Right lobe of liver (tissue), 6 donors: ENCODE measurements at places on chromosomes 6 and 20. TPM values are rescaled to one million over a fixed set of nuclear protein-coding genes. Genes with fewer than 3 reads are reported as not detected.

DNA sequence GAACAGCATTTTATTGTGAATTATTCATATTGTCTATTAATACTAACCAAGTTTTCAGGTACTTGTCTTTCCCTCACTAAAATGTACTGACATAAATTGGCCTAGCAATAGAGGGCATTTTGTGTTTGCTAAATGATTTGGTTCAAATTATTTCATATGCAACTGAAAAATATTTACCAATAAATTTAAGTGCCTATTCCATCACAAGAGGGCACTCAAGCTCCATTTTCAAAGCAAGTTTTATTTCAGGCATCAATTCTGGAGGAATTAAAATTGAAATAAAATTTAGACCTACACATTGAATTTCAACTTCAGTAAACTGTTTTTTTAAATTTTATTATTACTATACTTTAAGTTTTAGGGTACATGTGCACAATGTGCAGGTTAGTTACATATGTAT lies 114.3 kb upstream of the SYNCRIP start:
- DNase-seq: no peak

DNA sequence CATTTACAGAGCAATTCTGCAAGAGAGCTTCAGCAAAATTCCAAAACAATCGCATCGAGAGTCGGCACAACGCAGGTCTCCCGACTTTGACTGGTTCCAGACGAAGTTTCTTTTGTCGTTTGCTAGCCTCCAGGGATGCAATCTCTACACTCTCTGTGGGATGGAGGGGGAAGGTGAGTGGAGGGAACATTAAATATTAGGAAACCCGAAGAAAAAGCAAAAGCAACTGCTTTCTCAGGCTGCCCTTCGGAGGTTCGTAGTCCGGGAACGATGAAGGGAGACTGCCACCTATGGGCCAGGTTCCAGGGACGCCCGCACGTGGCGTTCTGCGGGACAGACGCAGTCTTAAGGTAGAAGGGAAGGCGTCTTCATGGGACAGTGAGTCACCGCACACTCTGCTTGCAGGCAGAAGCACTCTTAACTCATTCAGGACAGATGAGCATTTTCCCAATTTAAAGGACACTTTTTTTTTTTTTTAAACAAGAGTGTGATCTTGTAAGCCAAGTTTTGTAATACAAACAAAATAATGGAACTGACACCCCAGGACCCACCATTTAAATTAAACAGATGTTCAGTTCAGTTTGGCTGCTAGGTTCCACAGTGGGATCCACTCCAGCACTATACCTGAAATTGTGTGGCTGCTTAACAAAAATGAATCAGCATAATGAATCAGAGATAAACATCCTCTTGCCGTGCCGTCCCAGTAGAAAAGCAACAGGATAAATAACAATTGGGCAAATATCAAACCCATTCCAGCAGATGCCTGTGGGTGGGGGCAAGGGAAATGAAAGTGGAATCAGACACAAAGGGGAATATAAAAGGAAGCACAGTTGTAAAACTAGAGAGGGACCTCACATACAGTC lies 65.8 kb upstream of the ARMC2 start:
- peak; percentile 88 for DNase-seq

DNA sequence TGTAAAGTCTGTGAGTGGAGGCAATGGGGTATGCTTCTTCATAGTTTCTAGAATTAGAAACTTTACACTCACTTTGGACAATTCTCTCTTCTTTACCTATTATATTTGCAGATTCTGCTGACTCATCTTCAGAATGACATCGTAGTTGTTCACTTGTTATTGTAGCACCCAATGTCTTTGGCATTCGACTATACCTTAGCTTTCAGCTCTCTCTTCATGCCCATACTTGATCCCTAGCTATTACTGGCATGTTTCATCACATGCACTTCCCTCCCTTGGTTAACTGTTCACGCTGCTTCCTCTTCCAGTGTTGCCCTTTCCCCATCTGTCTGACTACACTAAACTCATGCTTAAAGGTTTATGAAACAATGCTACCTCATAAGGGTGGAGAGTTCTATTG lies 298.1 kb upstream of the TCF21 start:
- DNase-seq: no peak

GRCh38 chr6:156167016-156167624 lies 610.1 kb upstream of the ARID1B start:
- no peak for DNase-seq

DNA sequence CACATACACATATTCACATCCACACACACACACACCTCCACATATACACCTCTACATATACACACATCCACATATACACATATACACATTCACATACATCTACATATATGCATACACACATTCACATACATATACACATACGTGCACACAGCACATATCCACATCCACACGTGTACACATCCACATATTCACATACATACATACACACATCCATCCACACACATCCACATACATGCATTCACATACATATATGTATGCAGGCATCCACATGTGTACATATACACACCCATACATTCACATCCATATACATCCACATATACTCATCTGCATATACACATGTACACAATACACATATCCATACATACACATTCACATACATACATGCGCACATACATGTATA lies 25.6 kb upstream of the NKX2-2 start:
- DNase-seq: no peak

The SRMS gene
- not detected for total RNA-seq

The PBOV1 gene
- not detected for total RNA-seq

GRCh38 chr6:169188475-169188874 lies 65.2 kb downstream of the THBS2 start:
- DNase-seq: no peak

GRCh38 chr20:19995220-19995863 lies 21.8 kb upstream of the NAA20 start:
- no peak for DNase-seq

DNA sequence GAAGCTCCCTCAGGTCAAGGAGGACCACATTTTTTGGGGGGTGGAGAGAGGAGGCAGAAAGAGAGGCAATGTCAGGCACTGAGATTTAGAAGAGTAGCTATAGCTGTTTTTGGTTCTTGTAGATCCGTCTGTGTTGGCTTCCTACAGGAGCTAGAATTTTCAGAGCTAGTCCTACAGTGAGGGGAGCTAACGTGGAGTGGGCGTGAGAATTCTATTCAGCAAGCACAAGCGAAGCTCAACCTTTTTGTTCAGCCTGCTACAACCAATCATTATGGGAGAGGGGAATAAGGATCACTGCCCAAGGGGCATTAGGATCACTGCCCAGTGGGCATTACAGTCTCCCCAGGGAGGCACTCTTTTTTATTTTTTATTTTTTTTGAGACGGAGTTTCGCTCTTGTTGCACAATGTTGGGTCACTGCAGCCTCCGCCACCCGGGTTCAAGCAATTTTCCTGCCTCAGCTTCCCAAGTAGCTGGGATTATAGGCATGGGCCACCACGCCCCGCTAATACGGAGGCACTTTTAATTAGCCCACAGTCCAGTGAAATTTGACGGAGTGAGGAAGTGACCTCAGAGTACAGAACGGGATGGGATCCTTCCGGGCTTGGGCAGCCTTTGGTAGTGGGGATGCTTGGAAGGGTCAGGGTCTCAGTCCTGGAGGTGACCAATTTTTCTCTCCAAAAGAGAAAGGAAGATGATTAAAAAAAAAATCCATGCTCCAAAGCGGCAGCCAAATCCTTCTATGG lies 1.1 kb upstream of the PANK2 start:
- peak; percentile 36 for DNase-seq

GRCh38 chr20:41547221-41547620 lies 71.0 kb downstream of the CHD6 start:
- no peak for DNase-seq

The BFSP1 gene
- total RNA-seq: 0.35 TPM
